ENCODE measurements at places on chromosomes 1 and 21.

- DNase-seq = no peak
Measured at GRCh38 chr1:189275796-189276195, 1201.9 kb downstream of the BRINP3 start.

DNA sequence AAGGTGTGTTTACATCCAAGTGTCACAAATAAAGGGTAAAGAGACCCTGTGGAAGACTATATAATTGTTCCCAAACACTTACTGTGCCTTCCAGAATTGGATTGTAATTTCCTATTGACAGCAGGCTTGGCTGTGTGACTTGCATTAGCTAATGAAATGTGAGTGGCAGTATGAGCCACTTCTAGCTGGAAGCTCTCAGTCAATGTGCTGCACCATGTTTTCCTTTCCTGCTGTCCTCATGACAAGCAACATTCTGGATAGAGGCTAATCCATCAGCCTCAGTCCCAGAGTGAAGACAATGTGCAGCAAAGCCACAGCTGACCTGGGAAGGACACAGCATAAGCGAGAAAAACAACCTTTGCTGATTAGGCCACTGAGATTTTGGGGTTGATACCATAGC is 5.9 kb upstream of the FOXJ3 start:
- no peak for DNase-seq

DNA sequence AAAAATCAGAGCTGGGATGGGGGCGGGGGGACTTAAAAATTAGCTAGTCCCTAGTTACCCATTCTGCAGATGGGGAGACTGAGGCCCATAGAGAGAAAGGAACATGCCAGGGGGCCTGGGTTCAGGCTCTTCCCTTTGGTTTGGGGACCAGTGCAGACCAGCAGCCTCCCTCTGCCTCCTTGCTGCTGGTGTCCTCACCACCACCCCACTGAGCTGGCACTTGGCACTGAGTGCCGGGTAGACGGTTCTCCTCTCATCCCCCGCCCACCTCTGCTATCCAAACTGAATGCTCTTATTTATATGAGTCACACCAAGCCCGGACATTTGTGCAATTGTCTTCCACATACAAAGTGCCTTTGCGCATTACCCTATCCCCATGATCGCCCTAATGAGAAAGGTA is 39.2 kb downstream of the CAMK2N1 start:
- DNase-seq = no peak

GRCh38 chr1:29525941-29526340 is 289.6 kb downstream of the PTPRU start:
- DNase-seq = no peak

- no peak for DNase-seq
Measured at GRCh38 chr1:240743705-240744104, 131.8 kb upstream of the GREM2 start.

DNA sequence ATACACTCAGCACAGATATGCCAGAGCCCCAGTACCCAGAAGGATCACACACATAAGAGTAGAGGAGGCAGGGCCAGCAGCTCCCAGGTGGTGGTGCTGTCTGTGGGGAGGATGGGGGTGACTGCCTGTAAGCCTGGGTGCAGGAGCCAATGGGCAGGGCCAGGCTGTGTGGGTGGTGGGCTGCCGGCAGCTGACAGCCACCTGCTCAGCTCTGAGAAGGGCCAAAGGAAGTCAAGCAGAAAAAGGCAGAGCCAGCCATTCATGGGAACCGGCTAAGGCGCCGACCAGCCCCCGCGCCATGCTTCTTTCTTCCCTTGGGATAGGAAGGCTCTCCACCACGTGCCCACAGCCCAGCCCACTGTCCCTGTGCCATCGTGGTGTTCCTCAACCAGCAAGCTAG is 14.1 kb downstream of the PIK3C2B start:
- no peak for DNase-seq

- DNase-seq = no peak
Measured at GRCh38 chr1:162215902-162216301, 146.4 kb downstream of the NOS1AP start.

- DNase-seq = no peak
Measured at GRCh38 chr1:110607536-110608230, 1.5 kb upstream of the KCNA2 start.

DNA sequence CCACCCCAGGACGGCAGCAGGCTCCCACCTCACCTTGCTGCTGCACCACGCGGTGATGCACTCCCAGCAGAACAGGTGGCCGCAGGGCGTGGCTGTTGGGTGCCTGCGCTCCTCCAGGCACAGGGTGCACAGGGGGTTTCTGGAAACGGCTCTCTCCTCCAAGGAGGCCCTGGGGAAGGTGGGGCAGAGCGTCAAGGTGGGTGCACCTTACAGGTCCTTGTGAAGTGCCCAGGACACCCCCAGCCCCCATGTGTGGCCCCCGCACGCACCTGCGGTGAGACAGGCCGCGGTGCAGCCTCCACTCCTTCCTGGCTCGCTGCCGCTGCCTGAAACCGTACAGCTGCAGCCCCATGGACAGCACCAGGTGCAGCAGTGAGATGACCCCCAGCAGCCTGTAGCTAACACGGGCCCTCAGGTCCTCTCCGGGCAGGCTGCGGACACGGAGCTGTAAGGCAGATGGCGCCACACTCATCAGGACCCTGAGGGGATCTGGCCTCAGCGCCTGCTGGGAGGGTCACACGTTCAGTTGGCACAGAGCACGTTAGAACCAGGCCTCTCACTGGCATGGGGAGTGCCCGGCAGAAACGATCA is 5.8 kb downstream of the PEX10 start:
- no peak for DNase-seq

DNA sequence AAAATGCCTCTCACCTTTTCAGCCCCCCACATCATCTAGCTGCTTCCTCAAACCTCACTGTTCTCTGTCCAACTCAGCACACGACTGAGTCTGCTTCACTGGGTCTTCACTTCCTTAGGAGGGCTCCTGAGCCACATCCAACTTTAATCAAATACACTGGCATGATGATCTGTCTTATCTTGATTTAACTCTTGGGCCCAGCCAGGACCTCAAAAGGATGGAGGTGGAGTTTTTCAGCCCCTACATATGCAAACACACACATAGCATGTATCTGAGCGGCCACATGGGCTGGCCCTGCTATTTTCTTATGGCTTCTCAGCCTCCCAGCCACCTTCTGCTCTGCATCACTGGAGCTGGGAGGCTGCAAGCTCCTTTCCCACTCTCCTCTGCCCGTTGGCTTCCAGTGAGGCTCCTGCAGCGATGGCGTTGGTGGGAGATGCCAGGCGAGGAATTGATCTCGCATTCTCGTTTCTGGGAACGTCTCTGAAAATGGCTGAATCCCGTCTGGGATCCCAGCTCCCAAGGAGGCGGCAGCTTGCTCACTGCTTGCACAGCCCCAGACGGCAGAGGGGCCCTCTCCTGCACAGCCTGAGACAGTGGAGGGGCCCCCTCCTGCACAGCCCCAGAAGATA is 1.8 kb upstream of the PRXL2B start:
- no peak for DNase-seq

DNA sequence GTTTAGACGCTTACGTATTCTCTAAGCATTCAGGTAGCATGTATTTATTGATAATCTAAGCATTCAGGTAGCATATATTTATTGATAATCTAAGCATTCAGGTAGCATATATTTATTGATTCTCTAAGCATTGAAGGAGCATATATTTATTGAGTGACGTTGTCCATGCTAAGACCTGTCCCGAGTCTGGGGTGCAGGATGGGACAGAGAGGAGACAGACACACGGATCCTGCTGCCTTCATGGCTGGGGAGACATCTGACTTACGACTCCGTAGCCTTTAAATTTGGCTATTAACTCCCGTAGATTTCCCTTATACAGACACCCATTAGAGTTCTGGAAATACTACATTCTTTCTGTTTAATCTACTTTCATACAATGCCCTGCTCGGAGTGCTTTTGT is 982 bp downstream of the SCCPDH start:
- DNase-seq = no peak

GRCh38 chr1:167839009-167839408 is 74.9 kb downstream of the ADCY10 start:
- no peak for DNase-seq

DNA sequence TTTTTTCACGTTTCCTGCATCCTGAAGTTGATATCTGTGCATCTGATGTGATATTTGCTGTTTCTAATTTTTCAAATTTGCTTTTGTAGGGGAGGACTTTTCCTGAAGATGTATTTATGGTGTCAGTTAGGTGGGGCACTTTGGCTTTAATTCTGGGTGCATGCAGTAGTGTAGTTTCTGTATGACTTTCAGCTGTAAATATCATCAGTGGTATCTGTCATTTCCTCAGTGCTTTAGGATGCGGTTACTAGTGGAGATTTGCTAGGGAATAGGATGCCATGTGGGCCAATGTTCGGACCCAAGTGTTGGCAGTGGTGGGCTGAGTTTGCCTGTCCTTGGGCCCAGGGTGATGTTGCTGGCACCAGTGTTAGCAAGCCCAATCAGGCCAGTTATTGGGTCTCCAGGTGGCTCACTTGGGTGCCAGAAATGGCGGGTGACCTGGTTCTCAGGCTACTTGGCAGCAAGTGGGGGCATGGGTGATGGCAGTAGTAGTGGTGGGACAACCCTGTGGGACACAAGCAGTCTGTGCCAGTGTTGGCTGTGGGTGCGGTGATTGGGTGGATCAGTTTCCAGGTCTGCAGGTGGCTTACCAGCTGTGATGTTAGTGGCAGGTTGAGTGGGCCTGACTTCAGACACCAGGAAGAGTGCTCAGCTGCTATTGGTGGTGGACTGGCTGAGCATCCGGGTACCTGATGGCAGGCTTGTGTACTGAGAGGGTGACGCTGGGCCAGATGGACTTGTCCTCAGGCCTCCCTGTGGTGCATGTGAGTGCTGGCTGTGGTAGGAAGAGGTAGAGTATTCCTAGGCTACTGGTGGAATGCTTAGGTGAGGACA is 24.4 kb downstream of the CD55 start:
- DNase-seq = no peak

DNA sequence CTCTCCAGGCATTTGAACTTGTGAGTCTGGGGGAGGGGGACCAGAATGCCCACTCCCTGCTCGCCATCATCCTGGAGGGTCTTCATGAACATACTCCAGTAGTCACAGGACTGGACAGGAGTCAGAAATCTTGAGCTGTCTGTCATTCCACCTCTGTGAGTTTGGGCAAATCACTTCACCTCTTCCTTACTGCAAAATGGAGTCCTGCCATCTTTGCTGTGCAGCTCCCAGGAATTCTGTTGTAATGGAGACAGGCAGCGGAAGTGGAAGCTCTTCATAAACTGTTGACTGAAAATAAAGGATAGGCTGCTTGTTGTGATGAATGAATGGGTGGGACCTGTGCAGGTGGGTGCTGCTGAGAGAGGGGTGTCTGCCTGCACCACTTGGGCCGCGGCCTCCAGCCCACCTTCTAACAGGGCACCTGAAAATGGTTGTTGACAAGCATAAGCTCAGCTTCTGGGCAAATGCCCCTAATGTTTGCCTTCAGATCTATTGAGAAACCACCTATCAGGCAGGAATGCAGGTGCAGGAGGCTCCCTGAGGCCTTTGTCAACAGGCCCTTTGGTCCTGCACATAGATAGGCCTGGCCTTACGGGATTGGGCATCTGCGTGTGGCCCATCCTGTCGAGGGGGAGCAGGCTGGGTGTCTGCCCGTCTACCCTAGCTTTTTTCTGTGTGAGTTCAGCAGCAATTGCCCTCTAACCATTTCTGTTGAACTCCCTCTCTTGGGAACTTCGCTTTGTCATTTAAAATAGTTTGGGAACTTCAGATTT is 321.0 kb downstream of the RPS6KC1 start:
- DNase-seq = no peak

DNA sequence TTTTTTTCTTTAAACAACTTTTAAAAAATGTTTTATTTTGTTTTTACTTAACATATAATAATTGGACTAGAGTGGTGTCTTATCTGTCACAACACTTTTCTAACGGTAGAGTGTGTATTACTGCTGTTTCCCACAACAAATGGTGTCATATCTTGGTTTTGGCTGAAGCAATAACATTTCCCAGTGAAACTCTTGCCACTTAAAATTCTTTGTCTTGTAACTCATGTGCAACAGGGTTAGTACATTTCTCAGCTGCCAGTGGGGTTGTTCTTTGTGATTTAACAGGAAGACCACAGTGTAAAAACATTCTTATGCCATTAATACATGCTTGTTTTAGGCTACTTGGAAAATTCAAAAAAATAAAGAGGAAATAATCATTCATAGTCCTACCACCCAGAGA is 43.5 kb downstream of the ALPL start:
- DNase-seq = no peak

DNA sequence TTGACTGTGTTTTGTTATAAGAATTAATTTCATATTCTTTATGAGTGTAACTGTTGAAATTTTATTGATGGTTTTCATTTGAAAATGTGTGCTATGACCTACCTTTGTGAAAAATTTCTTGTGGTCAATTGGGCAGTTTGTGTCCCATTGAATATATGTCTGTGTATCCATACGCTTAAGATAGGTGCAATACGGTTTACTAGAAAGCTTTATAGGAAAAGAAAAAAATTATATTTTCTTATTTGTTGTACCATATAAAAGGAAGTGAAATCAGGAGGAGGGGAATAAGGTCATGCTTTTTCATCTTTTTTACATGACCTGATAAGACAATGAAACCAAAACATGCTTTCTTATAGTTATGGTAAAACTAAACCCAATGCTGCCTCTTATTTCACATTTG is 807.7 kb downstream of the USP25 start:
- no peak for DNase-seq

- no peak for DNase-seq
Measured at GRCh38 chr1:2279210-2279639, 51.1 kb downstream of the SKI start.

DNA sequence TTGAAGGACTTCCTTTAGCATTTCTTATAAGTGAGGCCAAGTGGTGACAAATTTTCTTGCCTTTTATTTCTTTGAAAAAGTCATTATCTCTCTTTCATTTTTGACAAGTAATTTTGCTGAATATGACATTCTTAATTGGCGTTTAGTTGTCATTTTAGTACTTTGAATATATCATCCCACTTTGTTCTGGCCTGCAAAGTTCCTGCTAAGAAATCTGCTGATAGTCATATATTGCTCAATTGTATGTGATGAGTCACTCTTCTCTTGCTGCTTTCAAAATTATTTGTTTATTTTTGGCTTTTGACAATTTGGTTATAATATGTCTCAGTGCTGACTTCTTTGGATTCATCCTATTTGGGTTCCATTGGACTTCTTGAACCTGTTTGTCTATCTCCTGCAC is 312.6 kb downstream of the DUSP10 start:
- DNase-seq = no peak

DNA sequence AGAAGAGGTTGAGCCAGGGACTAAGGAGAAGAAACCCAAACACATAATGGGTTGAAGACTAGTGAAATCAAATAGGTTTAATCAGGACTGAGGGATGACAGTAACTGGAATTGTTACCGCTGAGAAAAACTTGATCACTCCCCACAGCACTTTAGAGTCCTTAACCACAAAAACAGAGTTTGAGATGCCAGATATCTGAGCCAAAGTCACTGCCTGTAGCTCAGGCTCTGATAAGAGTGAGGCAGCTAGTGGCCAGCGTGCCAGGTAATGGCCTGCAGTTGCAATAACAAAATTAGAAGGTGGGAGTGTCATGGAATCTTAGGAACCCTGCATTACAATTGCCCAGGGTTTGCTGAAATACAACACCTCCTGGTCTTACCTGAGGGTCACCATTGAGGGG is 48.0 kb downstream of the PRKAB2 start:
- DNase-seq = no peak
